ENCODE measurements at places on chromosomes 7 and 10.

GRCh38 chr7:44398511-44398911 is 73.1 kb upstream of the CAMK2B start:
- DNase-seq, result no peak

GRCh38 chr7:127682140-127682539 is 30.1 kb downstream of the SND1 start:
- no peak for DNase-seq

- peak; percentile 59 for DNase-seq
Measured at GRCh38 chr7:26688936-26689506, 175.4 kb downstream of the SKAP2 start.

- DNase-seq, result no peak
Measured at GRCh38 chr10:73876971-73877370, 2.6 kb upstream of the CAMK2G start.

DNA sequence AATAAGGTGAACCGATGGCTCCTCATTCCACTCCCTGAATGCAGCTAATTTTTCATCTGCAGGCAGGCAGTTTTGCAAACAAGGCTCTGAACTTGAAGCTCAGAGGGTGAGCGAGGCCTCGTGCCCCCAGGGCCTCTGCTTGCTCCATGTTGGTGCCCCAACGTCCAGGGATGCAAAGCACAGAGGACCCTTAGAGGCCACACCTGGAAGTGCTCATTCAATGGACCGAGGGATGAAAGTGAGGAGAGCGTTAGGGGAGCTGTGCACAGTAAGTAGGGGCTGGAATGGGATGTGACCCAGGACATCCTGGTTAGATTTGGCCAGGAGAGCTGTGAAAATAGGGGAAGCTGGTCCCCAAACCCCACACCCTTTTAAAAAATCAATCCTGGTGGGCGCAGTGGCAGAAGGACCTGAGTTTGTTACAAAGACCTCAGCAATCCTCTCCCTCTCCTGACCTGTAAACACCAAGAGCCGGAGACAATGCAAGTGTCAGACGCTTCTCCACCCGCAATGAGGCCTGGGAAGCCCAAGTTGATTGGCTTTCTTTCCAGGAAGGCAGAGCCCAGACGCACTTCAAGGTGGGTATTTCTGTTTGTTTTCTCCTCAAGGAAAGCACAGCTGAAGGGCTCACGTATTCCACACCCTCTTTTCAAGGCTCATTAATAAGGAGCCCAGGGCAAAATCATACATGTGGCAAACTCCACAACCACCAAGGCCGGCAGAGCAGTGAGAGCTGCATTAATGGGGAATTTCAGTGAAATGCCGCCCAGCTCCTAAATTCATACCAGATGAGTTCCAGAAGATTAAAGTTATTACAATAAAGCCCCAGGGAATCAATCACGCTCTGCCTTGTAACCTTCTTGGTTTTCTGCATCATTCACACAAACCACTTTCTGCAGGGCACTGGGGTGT is 14.1 kb upstream of the CXCL12 start:
- no peak for DNase-seq

DNA sequence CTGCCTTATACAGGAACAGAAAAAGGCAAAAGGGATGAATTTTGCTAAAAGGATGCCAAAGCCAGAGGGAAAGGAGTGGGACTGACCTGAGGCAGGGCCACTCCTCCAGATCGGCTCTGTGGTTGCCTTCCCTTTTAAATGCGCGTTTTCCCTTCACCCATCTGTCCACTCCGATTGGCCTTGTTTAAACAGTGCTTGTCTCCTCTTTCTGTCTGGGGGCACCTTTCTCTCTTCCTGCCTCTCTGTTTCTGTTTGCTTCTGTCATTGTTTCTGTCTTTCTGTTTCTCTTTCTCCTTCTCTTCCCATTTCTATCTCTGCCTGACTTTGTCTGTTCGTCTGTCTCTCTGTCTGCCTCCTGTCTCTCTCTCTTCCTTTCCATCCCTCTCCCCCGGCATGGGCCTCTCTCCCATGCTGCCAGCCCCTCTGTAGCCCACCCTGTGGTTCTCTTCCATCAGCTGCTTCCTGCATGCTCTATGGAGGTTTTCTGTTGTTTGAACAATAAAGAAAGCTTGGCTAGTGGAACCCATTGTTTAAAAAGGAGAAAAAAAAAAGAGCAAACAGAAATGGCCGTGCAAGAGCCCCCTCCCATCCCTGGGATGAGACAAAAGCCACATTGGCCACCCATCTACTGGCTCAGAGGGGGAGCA is 29.5 kb upstream of the HSPB1 start:
- no peak for DNase-seq

DNA sequence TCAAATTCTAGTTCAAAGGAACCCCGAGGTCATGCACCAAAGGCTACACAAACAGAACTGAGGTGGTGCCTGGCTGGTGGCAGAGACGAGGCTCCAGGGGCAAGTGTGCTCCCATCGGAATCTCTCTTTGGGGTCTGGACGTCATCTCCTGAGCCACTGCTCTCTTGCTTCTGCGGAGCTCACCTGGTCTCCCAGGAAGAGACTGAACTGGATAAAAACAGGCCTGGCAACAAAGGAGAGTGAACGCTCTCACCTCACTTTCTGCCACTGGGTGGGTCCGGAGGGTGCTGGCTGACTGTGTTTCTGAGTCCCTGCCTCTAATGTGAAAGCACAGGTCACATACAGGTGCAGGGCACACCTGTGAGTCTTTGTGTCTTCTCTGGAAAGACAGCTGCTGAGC is 22.4 kb downstream of the VIPR2 start:
- DNase-seq, result no peak

GRCh38 chr7:143519411-143520131 is 41.9 kb downstream of the TAS2R41 start:
- DNase-seq, result no peak

DNA sequence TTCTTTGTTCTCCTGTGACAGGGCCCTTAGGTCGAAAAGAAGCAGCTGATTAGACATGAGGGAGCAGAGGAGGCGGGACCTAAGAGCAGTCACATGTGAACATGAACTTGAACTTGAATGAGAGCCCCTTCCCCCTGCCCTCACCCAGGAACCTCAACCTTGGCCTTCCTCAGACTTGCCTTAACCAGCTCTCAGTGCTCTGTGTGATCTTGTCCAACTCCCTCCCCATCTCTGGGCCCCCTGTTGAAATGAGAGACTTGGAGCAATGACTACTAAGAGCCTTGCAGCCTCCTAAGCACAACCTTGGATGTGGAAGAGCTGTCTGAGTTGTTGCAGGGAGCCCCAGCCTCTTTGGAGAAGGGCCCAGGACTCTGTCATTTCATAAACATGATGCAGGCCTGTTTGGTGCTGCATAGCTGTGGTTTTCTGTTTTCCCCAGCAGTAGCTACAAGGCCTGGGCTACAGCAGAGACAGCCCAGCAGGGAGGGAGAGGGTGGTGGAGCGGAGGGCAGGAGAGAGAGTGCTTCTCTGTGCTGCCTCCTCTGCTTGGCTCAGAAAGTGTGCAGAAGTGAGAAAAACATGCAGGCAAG is 123.9 kb upstream of the ZMIZ1 start:
- no peak for DNase-seq

DNA sequence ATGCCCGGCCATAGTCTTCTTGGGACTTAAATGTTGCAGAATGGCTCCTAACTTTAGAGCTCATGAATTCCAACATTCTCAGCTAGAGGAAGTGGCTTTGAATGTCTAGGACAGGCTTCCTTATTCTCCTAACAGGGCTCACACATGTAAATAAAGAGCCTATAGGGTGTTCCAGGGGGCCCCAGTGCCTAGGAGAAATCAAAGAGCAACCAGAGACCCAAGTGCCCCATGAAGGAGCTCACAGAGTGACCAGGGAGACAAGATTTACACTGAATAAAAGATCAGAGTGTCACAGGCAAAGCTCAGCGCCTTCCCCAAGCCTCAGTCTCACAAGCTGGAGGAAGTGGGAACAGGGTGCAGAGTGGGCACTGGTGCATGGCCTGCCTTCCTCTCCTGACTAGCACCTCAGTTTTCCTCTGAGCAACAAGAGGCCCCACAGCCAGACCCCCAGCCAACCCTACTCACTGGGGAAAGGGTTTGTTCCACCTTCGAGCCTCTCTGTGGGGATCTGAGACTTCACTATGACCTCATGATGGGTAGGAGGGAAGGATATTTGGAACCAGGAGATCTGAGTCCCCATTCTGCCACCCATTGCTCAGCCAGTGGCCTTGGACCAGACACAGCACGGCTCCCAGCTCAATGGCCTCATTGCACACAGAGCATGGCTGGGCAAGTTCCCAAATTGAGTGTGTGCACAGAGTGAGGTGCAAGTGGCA is 16.0 kb downstream of the TMEM273 start:
- DNase-seq, result no peak

DNA sequence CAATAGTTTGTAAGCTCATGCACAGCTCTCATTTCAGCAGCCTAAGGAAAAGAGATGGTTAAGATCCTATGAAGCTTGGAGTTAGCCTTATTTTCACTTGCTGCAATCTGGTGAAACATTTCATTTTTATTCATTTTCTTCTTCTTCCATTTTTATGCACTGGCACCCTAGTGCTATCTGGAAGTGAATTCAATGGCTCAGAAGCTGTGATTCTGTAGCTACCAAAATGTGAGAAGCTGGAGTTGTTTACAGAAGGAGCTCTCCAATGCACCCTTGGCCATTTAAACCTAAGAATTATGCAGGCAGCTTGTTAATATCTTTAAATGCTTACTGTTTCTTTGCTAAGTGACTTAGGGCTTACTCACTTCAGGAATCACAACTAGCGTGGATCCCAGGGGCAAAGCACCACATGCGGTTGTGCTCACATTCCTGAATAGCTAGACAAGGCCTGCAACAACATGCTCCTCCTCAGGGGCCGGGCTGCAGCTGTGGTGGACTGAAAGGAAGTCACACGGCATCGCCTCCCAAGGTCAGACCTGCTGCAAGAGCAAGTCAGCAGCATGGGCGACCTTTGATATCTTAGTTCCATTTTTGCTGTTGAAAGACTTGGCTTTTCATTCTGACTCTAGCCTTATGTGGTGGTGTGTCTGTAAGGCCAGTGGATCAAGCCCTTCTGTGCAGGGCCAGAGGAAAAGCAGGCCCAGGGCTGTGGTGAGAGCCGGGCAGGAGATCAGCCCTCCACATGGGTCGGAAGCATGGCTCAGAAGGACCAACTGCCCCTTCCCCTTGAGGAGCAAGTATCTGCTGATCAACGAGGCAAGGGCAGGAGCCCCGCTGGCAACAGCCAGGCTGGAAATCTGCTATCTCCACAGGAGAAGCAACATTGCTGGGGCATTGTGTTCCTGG is 91.9 kb upstream of the MBL2 start:
- no peak for DNase-seq

GRCh38 chr10:69847883-69848282 is 46.2 kb downstream of the COL13A1 start:
- DNase-seq, result no peak

DNA sequence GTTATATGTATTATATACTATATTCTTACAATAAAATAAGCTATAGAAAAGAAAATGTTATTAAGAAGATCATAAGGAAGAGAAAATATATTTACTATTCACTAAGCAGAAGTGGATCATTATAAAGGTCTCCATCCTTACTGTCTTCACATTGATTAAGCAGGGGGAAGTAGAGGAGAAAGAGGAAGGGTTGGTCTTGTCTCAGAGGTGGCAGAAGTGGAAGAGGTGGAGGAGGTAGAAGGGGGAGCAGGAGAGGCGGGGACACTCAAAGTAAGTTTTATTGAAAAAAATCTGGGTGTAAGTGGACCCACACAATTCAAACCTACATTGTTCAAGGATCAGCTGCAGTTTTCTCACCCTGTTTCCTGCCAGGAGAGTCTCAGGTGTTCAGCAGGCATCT is 28.9 kb upstream of the ERCC6 start:
- no peak for DNase-seq

DNA sequence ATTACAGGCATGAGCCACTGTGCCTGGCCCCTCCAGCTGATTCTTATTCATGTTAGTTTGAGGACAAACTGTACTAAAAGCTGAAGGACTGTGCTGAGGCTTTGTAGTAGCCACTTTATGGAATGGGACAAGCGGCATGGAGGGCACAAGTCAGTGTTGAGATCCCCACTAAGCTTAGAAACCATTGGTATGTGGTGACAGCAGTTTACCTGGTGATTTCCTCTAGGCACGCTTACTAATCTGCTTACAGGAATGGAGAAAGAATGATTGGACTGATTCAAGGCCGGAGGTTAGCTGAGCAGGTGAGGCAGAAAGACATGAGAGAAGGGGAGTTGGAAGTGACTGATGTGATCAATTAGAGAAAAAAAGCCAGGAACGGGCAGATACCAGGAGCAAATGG is 3.7 kb downstream of the ZNF398 start:
- no peak for DNase-seq

- DNase-seq, result no peak
Measured at GRCh38 chr7:16432425-16432731, 11.0 kb upstream of the CRPPA start.

DNA sequence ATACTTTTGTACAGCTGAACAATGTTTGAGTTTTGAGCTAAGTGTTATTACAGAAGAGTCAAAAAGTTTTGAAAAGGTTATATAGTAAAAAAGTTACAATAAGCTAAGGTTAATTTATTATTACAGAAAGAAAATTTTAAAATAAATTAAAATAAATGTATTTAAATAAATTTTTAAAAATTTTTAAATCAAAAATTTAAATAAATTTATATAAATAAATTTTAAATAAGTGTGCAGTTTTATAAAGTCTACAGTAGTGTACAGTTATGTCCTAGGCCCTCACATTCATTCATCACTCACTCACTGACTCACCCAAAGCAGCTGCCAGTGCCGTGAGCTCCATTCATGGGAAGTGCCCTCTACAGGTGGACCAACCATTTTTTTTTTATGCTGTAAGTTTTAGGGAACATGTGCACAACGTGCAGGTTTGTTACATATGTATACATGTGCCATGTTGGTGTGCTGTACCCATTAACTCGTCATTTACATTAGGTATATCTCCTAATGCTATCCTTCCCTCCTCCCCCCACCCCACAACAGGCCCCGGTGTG is 462.9 kb upstream of the ZMIZ1 start:
- DNase-seq, result no peak

DNA sequence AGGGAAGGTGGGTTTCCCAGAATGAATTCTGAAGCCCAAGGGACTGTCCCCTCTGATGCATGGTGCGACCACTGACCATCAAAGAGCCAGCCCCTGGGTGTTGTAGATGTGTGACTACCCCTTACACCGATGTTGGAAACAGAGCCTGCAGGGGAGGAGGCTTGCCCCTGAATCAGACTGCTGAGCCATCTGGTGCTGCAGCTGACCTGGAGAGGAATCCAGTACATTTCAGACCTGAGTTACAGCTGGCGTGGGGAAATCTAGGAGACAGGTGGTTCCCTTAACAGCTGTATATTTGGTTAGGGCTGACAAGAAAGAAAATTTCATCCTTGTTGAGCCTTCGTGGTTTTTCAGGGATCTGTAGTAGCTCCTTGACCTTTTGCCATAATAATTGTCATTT is 195.5 kb downstream of the CELF2 start:
- DNase-seq, result no peak

- no peak for DNase-seq
Measured at GRCh38 chr10:89114846-89115625, 92.1 kb downstream of the CH25H start.

DNA sequence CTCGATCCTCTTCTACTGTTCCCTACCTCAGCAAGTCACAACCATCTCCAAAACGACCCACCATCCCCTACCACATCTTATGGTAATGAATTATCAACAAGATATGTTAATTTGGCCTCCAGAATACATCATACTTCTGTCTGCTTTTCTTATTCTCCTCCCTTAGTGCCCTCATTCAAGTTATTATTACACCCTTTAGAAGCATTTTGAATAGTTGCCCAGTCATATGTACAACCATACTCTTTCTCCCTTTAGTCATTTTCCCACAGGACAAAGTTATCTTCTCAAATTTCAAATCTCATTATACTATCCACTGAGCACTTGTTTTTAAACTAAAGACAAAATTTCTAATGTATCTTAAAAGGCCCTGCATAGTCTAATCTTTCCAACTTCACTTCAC is 71.0 kb downstream of the GNAT3 start:
- DNase-seq, result no peak

All from GF-D8 (cell line).